ENCODE measurements at places on chromosomes 6 and 20. TPM values are rescaled to one million over a fixed set of nuclear protein-coding genes. Genes with fewer than 3 reads are reported as not detected.
A peak's percentile ranks its signal among the peaks of the same experiment; 100 is the strongest.

- DNase-seq = no peak
These were observed 122.3 kb downstream of the KIF6 start for GRCh38 chr6:39602601-39603519.

GRCh38 chr6:14875481-14876063, 370.3 kb upstream of the JARID2 start:
- DNase-seq = peak; percentile 89

TSBP1 gene
- not detected for polyA plus RNA-seq

HSPA12B gene
- polyA plus RNA-seq = not detected
